NCI-H226 (cell line): ENCODE measurements at places on chromosomes 7 and 10.

DNA sequence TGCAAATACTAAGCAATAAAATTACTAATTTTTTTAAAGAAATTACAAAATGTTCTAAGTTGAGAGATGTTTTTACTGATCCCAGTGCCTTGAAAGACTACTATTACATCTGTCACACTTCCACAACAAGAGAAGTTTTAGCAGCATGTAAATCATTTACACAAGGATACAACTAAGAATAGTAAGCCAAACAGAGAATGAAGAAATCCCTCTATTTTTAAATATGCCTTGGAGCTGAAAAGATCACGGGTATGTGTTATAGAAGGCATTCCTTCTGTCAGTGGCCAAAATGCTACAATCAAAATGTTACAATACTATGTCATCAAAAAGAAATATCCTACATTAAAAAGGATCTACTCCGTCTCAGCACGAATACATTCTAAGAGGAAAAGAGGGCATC, 52.6 kb downstream of the LARP4B start:
- DNase-seq, result no peak

DNA sequence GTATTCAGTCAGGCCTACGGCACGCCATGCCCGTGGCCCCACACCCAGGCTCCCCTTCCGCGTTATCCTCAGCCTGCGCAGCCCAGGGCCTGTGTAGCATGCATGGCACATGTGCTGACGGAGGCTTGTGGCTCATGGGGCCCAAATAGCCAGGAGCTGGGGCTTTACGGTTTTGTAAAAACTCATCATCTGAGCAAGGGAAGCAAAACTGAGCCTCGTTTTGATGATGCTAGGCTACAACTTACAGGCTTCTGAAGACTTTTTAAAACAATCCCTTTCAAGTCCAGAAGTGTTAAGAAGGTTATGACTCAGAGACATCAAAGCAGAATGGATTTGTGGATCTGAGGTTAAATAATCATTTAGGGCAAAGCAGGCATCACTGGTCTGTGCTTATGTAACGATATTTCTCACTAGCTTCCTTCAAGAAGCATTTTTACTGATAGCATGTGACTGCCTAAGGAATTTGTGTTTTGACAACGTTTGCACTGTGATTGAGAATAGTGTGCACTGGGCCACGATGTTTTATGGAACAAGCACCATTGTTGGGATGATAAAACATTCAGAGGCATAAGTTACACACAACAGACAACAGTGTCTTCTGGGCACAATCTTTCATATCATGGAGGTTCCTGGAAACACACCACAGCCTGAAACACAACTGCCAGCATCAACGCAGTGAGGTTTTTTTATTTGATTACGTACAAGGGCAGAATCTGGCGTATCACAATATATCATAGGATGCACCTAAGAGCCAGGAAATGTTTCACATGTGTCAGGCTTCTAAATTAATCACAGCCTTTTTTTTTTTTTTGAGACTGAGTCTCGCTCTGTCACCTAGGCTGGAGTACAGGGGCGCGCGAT, 274.3 kb downstream of the CCDC3 start:
- DNase-seq, result peak; percentile 39

DNA sequence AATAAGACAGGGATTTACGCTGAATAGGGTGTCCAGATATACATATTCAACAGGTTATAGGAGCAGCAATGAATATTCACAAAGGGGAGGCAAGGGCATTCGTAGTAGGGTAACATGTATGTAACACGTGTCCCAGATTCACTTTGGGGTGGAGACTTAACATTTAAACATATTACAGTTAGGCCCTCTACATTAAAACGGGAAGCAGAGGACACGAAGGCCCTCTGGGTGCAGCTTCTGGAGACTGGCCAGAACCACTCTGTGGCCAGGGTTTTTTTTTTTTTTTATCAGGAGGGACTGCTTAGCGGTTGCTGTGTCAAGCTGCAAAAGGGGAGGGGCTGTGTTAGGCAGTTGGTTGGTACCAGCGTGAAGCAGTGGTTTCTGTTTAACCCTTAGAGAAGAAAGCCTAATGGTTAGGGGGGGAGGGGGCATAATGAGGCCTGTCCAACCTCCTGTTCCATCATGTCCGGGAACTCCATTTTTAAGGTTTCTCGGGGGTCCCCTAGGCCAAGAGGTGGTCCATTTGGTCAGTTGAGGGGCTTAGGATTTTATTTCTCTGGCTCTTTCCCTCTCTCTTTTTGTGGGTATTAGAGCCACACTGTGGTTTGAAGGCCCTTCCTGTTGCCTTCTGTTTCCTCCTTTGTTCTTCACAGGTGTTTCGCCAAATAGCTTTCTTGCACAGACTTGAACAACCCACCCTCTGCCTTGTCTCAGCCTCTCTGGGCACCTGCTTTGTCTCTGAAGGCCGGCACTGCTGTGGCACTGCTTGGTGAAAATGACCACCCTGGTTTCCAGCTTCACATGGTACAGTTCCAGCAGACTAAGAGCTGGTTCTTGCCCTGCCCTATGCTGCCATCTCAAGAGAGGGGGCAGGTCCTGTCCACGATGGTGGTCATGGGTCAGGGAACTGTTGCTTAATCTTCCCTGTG, 26.4 kb downstream of the PRF1 start:
- DNase-seq, result peak; percentile 83

GRCh38 chr7:121180436-121181063, 148.2 kb upstream of the WNT16 start:
- no peak for DNase-seq

DNA sequence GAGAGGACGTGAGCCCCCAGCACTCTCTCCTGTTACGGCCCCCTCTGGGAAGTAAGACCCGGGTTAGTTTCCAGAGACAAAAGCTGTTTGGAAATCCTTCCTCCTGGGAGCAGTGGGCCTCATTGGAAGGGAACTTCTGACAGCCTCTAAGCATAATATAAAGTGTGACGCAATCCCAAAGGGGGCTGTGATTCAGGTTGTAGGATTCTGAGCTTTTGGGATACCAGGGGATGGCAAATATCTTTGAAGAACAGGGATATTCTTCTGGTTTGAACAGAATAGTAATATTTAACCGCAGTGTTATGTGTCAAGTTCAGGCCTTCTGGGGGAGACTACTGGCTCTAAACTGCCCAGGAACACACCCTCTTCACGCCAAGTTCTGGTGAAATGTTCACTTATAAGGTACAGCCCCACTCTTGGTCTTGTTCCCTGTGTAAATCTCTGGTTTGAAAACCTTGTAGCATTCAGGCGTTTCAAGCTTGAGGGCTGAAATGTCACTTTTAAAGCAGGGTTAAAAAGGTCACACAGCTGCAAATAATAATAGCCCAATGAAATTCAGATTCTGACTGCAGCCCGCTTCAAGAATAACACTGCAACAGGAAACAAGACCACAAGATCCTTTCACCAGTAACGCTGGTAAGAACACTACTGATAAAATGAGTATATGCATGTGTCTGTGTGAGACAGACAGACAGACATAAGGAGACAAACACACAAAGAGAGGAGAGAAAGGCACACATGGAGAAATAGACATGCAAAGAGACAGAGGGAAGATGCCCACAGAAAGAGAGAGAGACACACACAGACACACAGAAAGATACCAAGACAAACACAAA, 69.0 kb downstream of the CREB5 start:
- peak; percentile 33 for DNase-seq

DNA sequence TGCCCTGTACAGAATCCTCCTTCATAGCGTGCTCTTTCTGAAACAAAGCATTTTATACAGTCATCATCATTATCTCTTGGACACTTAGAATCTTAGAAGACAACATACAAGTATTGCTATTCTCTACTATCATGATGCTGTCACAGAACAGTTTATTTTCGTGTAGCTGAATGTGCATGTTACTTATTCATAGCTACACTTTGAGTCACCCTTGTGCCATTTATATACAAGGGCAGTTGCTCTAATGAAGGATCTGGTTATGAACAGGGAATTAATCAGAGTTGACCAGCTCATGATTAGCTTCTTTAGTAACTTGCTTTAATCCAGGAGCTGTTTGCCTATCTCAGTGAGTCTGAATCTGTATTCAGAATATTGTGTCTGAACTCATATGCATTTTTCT, 11.2 kb downstream of the CASP2 start:
- no peak for DNase-seq

- DNase-seq, result no peak
Measured at GRCh38 chr7:123022576-123022975, 27.1 kb upstream of the TAS2R16 start.
